ENCODE measurements at places on chromosomes 5 and 9.
A peak's percentile ranks its signal among the peaks of the same experiment; 100 is the strongest.

- DNase-seq, result no peak
These were observed 154.7 kb downstream of the WDR70 start for GRCh38 chr5:37533851-37534250.

- no peak for DNase-seq
These were observed 315.6 kb downstream of the PRR16 start for GRCh38 chr5:120779674-120780073.

DNA sequence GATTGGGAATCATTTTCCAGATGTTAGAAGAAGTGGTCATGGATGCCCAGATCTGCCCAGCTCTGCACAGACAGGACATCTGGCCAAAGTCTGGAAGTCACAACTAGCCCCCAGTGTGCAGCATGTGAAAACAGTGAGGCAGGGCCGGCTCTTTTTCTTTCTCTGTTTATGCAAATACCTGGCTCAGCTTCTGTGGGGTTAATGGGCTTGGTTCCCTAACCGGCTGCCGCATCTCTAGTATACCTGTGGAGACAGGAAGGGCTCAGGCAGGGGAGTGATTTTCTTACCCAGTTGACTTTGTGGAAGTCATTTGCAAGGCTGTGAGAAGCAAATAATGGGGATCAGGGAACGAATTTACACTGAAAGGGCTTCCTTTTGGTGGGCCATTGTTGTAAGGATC, 254.8 kb upstream of the PANK3 start:
- peak; percentile 60 for DNase-seq

- no peak for DNase-seq
These were observed 72.0 kb upstream of the CTSL start for GRCh38 chr9:87653941-87654340.

Measured in H9 (cell line).